ENCODE measurements at places on chromosomes 1 and 21.

GRCh38 chr1:167110586-167110985, 16.7 kb downstream of the STYXL2 start:
- no peak for DNase-seq

DNA sequence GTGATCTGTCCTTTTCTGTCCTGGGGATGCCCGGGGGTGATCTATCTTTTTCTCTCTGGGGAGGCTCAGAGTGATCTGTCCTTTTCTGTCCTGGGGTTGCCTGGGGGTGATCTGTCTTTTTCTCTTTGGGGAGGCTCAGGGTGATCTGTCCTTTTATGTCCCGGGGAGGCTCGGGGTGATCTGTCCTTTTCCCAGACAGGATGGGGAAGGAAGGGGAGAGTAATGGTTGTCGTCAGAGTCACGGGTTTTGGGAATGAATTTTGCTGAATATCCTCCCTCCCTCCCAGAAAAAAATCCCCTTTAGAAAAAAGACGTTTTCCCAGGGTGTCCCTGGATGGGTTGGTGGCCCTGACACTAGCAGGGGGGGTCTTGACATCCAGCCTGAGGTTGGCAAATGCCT, 91.5 kb downstream of the ARHGEF10L start:
- no peak for DNase-seq

DNA sequence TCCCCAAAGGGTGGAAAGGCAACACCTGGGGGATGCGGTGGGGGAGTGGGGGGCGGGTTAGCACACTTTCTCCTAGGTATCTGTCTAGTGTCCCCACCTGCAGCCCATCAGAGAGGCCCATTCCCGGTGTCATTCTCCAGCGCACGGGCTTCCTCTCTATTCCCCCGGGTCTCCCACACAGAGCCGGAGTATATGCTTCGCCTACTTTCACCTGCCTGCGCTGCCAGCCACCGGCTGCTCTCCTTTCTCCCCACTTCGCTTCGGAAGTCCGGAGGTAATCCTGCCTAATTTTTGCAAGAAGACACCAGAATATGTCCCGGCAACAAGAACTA, 852 bp downstream of the RGS7 start:
- DNase-seq = no peak

- no peak for DNase-seq
Observed at GRCh38 chr1:54475946-54476516, 69.8 kb upstream of the SSBP3 start.

DNA sequence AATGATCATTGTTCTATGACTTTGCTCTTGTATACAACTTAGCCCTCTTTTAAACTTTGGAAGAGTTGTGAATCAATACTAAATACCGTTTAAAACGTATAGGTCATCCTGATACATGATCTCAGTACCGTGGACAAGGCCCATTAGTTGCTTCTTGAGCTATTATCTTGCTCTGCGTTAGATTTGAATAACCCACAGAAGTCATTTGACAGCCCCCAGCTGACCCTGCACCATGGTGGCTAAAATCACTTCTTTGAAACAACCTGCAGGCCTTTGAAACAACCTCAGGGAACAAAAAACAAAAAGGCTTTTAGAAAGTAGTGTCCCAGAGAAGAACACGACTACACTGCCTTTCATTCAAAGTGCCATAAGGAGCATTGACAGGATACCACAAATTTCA, 473.0 kb upstream of the ADGRL2 start:
- DNase-seq = no peak

GRCh38 chr1:184260382-184260781, 126.4 kb upstream of the C1orf21 start:
- no peak for DNase-seq

GRCh38 chr1:65508051-65508450, 87.6 kb downstream of the LEPR start:
- no peak for DNase-seq

GRCh38 chr21:42308914-42309752, 6.1 kb downstream of the TFF3 start:
- DNase-seq = no peak

DNA sequence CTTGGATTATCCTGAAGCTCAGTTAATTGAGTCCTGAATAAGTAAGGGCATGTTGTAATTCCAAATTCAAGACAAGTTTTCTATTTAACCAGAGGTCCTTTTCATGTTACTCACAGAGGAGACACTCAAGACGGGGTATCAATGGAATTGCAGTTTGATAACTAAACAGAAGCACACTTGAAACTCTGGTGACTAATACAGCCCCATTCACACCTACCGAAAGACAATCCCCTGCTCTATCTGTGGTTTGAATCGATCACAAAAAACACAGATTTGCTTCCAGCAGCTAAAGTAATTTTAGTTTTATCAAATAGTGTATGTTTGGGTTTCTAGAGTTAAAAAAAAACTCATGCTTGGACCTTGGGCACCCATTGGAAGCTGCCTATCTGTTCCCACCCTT, 60.4 kb downstream of the TEX35 start:
- DNase-seq = no peak

Data from stimulated activated CD8-positive, alpha-beta memory T cell treated with anti-CD3 and anti-CD28 coated beads, Interleukin-4, amount 100 ng/mL, for 24 hours (primary cell).